ENCODE measurements at places on chromosomes 2 and 18.
A peak's percentile ranks its signal among the peaks of the same experiment; 100 is the strongest.

DNA sequence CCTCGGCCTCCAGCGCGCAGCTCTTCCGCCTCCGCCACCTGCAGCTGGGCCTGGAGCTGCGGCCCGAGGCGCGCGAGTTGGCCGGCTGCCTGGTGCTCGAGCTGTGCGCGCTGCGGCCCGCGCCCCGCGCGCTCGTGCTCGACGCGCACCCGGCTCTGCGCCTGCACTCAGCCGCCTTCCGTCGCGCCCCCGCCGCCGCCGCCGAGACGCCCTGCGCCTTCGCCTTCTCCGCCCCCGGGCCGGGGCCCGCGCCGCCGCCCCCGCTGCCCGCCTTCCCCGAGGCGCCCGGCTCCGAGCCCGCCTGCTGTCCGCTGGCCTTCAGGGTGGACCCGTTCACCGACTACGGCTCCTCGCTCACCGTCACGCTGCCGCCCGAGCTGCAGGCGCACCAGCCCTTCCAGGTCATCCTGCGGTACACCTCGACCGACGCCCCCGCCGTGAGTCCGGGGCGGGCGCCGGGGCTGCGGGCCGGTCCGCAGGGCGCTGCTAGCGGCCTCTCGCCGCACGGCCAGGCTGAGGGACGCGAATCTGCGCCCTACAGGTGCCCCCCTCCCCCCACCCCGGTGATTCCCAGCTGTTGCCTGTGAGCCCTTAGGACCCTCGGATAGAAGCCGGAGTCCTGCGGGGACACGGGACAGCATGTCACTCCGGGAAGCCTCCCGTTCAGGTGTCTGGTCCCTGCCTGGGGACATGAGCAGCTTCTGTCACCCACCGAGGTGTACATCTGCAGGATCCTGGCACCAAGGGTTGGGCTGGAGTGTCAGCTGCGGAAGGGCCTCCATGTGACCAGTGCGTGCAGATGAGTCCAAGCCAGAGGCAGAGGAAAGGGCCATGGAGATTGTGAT, 616 bp downstream of the RNPEPL1 start:
- DNase-seq = peak; percentile 46

DNA sequence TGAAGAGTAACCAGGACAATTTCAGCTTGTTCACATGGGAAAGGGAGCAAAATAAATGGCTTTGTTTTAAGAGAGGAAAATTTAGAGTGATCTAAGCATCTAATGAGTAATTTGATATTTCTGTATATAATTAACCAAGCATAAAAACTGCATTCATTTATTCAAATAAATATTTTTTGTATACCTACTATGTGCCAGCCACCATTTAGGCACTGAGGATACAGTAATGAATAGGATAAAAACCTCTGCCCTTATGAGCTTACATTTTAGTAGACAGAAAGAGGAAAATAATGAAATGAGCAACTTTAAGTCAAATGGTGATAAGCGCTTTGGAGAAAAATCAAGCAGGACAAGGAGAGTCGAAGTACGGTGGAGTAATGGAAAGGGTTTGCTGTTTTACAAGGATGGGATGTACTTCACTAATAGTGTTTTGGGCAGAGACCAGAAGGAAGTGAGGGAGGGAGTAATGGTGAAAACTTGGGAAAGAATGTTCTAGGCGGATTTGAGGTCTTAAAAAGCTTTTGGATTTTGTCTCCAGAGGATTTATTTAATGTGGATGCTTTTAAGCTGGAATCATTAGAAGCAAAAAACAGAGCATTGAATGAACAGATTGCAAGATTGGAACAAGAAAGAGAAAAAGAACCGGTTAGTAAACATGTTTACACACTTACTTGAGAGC, 17.4 kb downstream of the NDC80 start:
- no peak for DNase-seq

DNA sequence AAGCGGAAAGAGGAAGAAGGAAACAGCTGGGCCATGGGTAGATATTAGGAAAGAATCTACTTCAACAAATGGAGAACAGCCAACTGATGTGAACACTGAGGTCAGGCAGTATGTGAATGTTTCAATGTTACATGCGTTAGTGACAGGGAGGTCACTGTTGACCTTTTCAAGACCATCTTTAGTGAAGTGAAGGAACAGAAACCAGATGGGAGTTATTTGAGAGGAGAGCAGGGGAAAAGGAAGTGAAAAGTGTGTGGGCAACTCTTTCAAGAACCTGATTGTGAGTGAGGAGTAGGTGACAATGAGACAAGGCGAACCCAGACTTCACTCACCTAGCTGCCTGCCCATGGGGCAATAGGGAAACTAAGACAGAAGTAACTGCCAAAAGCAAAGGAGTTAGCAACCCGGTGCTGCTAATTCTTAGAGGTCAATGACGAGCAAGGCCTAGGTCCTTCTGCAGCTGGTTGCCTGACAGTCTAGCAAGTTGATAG, 67.0 kb downstream of the SP3 start:
- DNase-seq = no peak

DNA sequence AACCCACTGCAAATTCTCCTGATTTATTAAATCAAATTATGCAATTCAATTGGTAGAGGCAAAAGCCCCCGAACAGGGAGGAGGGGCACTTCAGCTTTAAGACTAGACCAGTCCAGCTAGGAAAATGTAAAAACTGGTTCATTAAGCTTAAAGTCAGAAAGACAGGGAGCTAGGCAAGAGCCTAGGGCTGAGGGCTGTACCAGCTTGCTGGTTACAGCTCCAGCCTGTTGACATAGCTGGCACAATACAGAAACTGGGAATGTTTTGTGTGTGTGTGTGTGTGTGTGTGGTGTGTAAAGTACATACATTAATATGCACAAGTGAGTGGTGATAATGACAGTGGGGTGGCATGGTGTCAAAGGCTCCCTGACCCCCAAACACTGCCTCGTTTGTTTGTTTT, 307.0 kb upstream of the CELF4 start:
- no peak for DNase-seq

DNA sequence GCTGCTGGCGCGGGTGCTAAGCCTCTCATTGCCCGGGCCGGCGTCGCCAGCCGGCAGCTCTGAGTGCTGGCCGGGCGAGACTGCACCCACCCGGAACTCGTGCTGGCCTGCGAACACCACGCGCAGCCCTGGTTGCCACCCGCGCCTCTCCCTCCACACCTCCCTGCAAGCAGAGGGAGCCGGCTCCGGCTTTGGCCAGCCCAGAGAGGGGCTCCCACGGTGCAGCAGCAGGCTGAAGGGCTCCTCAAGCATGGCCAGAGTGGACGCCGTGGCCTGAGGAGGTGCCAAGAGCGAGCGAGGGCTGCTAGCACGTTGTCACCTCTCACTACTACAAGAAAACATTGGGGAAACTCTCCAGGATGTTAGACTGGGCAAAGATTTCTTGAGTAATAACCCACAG, 98.6 kb downstream of the SPIRE1 start:
- no peak for DNase-seq

- DNase-seq = no peak
Measured at GRCh38 chr2:161172901-161173540, 12.8 kb downstream of the TANK start.

DNA sequence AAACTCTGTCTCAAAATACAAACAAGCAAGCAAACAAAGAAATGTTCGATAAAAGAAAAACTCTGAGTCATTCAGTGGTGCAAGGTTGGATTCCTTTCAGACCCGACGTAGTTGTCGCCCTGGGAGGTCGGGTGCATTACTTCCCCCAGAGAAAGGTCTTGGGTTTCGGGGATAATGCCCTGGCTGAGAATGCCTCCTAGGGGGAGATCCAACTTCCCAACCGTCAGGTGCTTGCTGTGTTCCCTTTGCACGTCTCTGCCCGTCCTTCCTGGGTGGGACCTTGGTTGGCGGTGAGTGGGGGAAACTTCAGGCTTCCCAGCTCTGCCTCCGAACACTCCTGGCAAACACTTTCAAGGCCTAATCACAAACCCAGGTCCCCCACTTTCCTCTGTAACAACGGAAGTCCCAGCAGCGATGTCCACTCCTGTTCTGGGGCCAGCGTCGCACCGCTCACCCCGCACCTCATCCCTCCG, 609 bp downstream of the TPGS2 start:
- peak; percentile 53 for DNase-seq
